CD4-positive, alpha-beta T cell treated with Interleukin-15 for 1 hour (primary cell): ENCODE measurements at places on chromosomes 4 and X.

GRCh38 chrX:925652-926061 is 286.8 kb downstream of the CRLF2 start:
- DNase-seq, result no peak

- DNase-seq, result no peak
Observed at GRCh38 chr4:122533841-122534240, 77.3 kb upstream of the IL2 start.

DNA sequence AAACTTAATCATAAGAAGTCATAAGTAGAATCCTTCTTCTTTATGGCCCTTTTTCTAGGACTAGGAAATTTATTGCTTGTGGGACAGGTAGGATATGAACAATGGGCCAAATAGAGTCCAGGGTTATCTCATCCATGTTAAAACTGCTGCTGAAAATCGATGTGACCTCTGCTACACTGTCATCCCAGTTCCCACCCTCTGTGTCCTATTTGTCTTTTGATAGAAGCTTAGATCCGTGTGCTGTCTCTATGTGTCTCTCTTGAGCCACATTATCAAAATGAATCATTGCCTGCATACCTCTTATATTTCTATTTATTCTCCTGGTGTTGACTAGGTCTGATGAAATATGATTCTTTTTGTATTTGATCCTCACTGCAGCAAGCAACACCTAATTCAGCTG is 661.4 kb downstream of the DACH2 start:
- no peak for DNase-seq

DNA sequence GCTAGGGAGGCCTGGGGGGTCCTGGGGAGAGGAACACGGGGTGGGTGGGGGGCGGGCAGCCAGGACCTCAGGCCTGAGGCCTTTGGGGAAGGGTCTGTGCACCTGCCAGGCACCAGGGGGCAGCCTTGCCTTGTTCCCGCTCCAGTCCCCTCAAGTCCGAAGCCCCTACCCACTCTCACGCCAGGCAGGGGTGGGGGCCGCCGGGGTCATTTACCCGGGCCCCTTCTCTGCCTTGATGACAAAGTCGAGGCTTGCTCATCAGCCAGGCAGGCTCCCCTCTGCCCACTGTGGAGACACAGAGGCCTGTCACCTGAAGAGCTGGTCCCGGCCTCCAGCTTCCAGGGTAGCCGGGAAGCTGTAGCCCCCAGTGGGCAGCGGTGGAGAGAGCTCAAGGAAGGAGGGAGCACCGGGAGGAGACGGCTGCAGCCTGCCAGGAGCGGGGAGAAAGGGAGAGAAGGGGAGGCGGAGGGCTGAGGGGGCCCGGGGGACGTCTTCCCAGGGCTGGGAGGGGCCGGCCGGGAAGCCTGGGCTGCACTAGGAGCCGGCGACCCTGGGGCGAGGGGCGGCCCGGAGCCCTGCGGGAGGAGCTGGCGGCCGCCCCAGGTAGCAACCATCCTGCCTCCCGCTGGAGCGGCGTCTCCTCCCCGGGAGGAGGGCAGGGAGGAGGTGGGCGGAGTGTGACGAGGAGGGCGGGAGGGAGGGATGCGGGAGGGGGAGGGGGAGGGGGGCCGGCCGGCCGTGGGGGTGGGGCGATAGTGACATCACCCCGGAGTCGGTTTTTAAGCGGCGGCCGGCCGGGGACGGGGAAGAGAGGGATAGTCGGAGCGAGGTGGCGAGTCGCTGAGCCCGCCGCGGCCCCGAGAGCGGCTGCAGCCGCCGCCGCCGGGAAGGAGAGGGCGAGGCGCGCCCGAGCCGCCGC is at the start of gene SLC6A8:
Gene SLC6A8, plus strand, starts transcription at position 806 of the 919 bp plus-strand sequence. CDS start 649 bp downstream, outside the sequence.
- peak; percentile 52 for DNase-seq

DNA sequence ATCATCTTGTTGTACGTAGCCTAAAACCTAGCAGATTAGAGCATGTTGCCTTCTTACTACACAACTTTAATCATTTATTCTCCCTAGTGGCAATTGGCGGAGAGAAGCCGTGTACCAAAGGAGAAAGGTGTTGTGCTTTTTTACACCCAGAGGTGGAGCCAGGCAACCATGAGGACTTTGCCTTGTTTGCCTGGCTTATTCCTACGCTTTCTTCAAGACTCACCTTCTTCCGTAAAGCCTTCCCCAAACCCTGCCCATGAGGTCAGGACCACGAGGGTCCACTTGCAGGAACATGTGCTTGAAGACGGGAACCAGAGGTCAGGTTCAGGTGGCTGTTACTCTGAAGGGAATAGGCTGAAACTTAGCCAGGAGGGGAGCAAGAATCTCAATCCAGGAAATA is 290.5 kb downstream of the RAB28 start:
- no peak for DNase-seq

GRCh38 chr4:6674500-6675149 is 19.1 kb upstream of the S100P start:
- peak; percentile 72 for DNase-seq

- no peak for DNase-seq
Observed at GRCh38 chrX:6981718-6982406, 165.7 kb upstream of the STS start.

- DNase-seq, result no peak
Observed at GRCh38 chrX:17323397-17323796, 51.6 kb upstream of the NHS start.

GRCh38 chr4:158996669-158997074 is 106.2 kb upstream of the RAPGEF2 start:
- no peak for DNase-seq

DNA sequence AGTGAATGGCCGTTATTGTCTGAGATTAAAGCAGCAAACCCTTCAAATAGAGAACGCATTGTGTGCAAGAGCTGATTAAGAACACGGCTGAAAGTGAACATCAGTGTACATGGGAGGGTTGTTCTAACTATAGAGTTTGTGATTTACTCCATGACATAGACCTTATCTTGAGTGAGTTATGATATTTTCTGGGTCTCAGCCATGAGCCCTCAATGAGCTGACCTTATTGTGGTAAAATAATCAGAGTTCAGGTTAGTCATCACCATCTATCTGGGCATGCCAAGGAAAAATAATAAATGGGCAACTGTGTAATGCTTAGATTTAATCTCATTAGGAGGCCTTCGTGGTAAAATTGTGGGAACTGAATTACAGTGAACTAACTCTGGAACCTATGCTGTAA is 33.2 kb upstream of the CLDN24 start:
- DNase-seq, result no peak

- no peak for DNase-seq
Observed at GRCh38 chrX:123959281-123960063, 2.0 kb upstream of the STAG2 start.

DNA sequence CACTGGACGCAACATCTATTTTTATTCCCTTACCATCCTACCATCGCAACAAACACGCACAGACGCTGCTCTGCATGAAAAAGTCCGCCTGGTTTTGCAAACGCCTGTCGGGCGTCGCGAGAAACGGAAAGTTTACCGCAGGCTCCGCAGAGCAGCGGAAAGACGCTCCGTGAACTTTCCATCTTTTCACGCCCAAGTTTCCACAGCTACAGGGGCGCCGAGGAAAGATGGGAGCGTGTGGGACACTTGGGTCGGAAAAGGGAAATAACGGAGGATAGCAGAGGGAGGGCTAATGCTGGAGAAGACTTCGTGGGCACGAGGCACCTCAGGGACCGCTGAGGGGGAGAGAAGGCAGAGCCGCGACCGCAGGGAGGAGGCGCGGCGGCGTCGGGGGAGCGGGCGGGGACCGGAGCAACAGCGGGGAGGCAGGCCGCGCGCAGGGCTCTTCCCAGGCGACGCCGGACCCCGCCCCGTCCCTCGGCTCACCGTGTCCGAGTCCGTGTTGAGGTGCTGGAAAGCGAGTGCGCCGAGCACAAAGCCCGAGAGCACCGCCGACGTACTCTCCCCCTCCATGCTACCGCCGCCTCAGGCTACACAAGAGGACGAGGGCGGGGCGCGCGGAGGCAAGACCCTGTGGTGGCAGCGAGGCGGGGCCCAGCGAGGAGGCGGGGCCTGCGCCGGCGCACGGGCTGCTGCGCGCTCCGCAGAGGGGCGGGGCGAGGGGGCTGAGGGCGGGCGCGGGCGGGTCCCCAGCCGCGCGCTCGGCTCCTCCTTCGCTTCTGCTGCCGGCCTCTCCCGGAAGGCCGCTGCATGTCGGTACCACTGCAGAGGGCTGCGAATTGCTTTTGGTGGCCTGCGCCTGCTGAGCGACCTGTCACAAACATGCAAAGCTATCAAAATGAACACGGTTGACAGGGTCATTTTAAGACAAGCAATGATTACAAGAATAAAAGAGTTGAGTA is at the start of gene ABRAXAS1:
Gene ABRAXAS1, minus strand, starts transcription at position 601 of the 962 bp plus-strand sequence. Its CDS starts 28 bp downstream, at position 573.
- DNase-seq, result peak; percentile 94

- no peak for DNase-seq
Observed at GRCh38 chrX:15816438-15816809, 26.1 kb downstream of the ZRSR2 start.

DNA sequence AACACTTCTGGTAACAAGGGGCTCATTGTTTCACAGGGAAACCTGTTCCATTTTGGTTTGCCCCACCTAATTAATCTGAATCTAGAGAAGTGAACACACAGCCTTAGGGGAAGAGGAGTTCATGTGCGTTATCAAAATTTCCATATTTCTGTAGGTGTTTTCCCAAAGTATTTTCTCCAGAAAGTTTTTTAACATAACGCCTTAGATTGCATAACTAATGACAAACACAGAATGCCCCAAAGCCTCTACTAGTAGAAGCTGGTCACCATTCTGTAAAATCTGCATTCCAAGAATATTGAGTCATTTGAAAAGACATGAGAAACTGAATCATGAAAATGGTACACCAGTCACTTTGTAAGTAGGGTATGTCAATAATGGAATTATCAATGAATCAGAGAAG is 41.1 kb downstream of the IL13RA2 start:
- DNase-seq, result no peak

GRCh38 chr4:112942997-112943396 is 106.5 kb upstream of the ANK2 start:
- no peak for DNase-seq
